Epithelial cell of proximal tubule (primary cell): ENCODE measurements at places on chromosomes 4 and X.

- DNase-seq, result no peak
Measured at GRCh38 chrX:35696760-35697234, 101.3 kb upstream of the MAGEB16 start.

DNA sequence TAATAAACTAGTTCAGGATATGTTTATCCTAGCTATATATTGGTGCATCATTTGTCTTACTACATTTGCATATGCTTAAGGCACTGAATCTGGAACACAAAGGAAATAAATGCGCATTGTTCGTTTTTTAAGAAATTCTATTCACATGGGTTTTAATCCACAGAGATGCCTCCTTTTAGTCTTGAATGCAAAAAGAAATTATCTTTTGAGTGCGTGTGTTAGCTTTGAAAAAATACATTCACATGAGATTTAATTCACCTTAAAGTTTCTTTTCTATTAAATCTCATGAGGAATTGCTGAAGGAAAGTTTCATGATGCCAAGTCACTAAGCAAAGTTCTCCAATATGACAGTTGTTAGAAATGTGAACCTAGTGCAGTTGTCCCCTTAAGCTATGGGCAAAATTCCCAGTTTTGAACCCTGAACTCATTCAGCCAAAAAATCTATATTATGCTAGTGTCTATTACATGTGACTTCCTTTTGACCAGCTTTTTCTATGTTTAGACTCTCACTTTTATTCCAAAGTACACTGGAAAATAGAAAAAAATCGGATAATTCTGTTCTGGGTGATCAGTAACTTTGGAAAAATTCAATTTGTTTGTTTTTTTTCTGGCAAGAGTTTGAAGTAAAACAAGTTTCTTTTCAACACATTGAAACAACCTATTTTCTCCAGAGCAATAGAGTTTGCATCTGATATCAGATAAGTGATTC lies 426.2 kb upstream of the MAGEB2 start:
- no peak for DNase-seq

DNA sequence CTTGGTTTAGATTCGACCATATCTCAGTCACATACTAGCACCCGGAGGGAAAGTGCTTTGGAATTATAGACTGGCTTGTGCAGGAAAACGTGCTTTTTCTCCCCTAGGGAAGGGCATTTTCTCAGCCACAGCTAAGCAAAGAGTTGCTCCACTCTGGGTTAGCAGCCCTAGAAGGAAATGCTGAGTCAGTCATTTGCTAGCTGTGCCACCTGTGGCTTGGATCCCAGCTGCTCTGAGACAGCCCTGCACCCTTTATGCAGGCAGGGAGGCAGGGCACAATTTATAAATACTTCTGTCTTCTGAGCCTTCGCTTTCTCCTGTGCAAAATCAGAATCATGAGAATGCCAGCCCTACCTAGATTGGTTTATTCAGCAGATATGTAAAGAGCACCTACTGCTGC lies 1.3 kb upstream of the USP51 start:
- no peak for DNase-seq

DNA sequence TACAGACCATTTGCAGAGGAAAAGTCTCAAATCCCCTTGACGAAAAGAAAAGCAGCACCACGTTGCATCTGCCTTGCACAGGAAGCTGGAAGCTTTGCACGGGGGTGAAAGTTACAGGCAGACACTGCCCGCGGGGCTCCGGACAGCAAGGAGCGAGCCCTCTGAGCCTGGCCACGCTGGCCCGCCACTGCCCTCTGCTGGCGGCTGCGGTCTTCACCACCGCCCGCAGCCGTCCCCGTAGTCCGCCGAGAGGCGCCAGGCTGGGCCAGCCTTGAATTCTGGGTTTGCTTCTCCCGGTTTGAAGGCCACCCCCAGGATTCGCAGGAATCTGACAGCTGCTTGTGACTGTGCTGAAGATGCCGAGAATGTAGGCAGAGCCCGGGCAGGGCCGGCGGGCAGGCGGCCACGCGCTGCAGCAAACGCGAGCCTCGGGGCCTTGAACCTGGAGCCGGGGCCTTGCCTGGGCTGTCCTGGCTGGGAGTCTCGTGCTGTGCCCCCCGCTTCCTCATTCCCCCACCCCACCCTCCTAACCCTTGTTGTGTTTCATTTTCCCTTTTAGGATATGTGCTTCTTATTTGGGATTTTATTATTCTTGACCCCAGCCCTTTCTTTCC lies 49.2 kb downstream of the ENPP6 start:
- no peak for DNase-seq

DNA sequence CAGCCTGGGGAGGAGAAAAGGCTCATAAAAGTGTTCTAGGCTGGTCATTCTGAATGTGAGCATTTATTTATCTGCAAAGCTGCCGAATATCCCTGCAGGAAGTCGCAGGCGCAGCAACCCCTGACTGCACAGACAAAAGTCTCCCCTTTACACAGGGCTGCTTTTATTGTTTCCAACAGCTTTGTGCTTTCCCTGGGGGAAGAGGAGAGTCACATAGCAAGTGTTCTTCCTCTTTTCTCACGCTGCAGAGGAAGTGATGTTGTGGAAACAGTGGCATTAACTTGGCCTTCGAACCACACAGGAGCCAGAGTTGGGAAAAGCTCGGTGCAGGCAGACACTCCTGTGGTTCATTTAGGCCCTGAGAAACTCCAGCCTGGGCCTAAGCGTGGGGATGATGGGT lies 81.5 kb upstream of the BCOR start:
- DNase-seq, result no peak
